ENCODE measurements at places on chromosomes 4 and X.

GRCh38 chr4:7737268-7737645 is 202.4 kb downstream of the AFAP1 start:
- no peak for DNase-seq

- no peak for DNase-seq
Measured at GRCh38 chr4:108820492-108821350, 57.9 kb upstream of the ETNPPL start.

- no peak for DNase-seq
Measured at GRCh38 chrX:140948827-140949226, 53.6 kb upstream of the SPANXB1 start.

- no peak for DNase-seq
Measured at GRCh38 chr4:152033621-152034020, 272.8 kb upstream of the GATB start.

DNA sequence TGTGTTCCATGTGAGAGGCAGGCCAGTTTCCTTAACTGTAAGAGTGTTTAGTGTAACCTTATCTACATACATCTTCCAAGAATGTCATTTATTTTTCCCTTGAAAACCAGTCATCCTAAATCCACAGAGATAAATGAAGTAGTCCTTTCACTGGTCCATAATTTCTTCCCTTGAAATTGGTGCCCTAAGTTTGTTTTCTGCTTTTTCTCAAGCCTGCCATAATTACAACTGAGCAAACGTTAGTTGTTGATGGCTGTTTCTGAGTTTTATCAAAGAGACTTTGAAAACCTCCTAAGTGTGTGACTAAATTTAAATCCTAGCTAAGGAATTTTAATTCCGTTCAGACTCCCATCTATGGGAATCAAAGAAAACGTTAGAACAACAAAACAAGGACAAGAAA is 3.6 kb upstream of the TDO2 start:
- DNase-seq: no peak

- no peak for DNase-seq
Measured at GRCh38 chr4:7137326-7138200, 54.8 kb upstream of the SORCS2 start.

GRCh38 chrX:130093271-130093670 is 17.0 kb downstream of the ELF4 start:
- no peak for DNase-seq

GRCh38 chr4:140296335-140297220 is 76.9 kb upstream of the SCOC start:
- no peak for DNase-seq

- no peak for DNase-seq
Measured at GRCh38 chr4:126247409-126247808, 932.7 kb downstream of the FAT4 start.

DNA sequence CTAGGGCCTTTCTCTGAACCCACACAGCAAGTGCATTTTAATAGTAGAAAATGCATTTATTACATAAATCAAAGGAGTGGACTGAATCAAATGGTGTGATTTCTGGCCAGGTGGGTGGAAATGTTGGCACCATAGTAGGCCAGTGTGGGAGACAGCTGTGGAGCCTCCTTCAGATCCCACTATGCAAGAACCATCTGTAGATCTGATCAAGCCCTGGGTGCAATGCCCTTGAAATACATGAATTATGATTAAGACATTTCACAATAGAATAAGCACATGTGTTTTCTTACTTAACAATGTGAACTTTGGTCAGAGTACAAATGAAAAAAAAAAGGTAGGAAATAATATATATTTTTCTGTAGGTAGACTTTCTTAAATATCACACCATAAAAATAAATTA is 204.3 kb downstream of the PCDH7 start:
- no peak for DNase-seq

DNA sequence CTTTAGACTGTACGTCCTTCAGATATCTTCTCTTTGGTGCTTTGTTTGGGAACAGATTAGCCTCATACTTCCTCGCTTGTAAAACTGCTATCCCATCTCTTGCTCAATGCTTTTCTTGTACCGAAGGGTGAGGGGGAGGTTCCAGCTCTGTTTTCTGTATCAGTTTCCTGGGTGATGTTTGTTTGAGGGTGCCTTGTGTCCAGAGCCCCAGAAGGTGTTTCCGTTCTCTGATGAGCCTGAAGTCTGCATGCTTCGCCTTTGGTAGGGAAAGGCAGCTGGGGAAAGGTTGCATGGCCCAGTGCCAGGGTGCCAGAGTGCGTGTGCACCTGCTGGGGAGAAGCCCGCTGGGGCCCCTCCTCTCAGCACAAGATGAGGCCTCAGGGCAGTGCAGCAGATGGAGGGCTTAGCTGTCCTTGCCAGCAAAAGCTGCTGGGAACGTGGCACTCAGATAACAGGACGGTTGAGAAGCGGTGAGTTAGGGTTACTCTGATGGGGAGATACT is 73.7 kb downstream of the TBL1X start:
- DNase-seq: no peak

- DNase-seq: no peak
Measured at GRCh38 chrX:48498374-48498809, 10.4 kb upstream of the PORCN start.

DNA sequence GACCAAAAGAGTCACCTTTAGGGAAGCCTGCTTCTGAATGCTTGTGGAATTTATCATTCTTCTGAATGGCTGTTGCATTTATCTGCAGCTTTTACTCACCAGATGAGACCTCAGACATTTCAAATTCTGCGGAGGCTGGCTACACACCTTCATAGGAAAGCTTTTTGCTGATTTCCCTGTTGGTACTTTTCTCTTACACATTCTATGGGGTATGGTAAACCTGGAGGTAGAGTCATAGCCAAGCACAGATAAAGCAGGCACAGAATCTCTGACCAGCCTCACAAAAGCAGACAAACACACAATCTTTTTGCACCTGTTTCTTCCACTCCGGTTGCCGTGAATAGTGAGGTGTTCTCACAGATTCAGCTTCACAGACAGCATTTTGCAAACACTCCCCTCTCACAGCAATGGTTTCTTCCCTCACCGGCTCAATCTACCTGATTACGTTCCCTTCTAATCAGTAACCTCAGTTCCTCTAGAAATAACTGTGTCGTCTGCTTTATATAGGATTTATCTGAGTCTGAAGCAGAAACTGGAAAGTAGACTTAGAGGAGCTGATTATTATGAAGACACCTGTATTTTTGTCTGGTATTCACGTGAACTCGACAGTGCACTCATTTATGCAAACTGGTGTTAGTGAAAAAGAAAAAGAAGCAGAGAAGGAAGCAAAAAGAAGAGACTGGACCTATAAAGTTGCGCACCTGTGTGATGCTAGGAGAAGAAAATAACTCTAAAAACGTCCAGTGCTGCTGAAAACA is 83.1 kb downstream of the DMD start:
- DNase-seq: no peak

DNA sequence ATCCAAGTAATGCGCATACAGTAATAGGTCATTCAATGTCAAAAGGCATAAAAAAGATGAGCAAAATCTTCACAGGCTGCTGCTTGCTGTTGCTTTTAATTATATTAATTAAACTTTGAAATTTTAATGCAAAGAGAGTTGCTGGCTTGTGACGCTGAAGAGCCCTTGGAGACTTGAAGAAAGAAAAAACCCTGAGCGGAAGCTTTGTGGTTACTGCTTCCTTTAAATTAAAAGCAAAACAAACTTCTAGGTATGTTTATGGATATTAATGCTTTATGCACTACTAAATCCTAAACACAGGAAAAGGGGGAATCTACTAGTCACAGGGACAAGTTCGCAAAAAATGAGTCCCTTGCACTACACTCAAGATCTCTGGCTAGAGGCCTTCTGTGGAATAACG is 166.7 kb downstream of the ANTXR2 start:
- DNase-seq: no peak

DNA sequence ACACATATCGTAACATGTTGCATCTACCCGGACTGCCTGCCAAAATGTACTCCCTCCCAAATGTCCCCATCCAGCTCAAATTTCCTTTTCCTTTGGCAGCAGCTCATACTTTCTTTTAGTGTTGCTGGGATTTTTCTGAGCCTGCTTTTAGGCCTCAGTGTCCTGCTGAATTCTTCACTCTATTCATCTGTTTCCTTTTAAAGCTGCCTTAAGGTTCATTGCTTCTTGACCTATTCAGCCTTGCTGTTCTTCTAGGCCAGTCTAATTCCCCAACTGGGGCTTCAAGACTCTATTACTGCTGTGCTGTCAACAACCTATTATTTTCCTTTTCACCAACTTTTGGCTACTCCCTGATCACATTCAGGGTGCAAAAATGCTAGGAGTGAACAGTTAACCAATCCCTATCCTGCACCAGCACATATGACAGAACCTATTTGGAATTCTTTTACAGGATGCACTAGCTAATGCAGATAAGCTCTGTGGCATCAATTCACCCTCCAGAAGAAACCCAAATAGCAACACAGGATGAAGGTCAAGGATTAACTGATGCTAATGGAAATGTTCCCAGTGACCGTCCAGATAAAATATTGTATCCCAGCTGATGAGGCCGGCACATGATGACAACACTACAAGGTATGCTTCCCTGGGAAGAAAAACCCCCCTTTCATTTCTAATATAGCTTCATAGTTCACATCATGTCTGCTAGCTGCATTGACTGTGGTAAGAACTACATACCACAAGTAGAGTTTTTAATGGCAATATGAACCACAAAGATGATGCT is 114.7 kb upstream of the TTC29 start:
- no peak for DNase-seq

GRCh38 chrX:39322496-39322895 is 521.2 kb downstream of the MID1IP1 start:
- DNase-seq: no peak

DNA sequence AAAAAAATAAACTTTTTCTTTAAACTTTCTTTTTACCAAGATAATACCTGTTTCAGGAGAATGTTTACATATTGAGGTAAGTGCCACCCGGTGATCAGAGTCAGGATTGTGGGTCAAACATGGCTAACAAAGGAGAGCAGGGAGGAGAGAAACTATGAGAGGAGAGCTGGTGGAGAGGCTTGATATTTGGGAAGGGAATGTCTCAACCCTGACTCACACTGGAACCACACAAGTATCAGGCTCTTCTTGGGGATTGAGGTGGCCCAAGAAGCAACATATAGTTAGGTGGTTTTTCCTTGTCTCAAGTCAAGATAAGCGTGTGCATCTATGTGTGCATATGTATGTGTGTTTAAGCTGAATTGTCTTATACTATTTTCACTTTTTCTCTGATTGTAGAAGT is 6.7 kb downstream of the TCEAL1 start:
- no peak for DNase-seq

DNA sequence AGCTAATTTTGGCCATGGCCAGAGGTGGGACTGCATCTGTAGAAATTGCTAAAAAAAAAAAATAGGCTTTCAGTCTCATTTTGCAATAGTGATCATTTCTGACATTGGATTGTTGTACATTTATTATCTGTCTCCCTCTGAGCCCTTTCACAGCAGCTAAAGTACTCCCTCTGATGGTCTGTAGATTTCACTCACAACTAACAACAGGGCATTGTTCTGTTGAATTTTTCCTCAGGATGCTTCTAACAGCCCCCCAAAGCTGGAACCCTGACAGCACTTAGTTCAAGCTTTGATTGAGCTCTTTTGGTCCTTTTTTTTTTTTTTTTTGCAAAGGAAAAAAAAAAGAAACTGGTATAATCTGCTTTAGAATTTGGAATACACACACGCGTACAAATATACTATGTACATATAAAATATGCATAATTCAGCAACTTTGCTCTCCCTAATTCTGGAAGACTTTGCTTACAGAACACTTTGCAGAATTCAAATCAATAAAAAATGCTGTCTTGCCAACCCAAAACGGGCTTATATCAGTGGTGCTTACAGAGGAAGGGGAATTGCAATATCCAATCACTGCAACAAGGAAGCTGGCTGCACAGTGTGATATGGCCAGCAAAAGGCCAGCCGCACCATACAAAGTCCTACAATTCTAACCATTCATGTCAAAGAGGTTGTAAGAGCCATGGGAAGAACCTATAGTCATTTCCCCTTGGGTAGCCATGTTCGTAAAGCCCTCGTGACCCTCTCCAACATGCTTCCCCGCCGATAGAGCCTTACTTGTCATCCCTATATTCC is 406.4 kb downstream of the SMARCA1 start:
- DNase-seq: no peak

- peak; percentile 60 for DNase-seq
Measured at GRCh38 chr4:38902695-38903094, 35.1 kb downstream of the FAM114A1 start.

DNA sequence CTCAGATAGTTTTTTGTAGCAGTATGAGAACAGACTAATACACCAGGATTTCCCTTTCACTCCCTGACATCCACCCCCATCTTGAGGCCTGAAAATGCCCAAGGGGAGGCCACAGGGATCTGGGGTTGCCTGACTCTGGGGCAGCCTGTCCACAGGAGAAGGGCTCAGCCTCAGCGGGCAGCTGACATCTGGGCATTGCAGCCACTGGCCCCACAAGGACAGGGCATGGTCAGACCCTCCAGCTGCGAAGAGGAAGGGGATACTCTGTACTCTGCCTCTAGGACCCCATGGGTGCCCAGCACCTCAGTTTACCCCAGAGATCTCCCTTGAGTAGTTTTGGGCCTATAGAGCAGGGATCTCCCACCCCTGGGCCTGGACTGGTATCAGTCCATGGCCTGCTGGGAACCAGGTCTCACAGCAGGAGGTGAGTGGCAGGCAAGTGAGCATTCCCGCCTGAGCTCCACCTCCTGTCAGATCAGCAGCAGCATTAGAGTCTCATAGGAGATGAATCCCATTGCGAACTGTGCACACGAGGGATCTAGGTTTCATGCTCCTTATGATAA is 138.9 kb downstream of the HMX1 start:
- DNase-seq: no peak
